ENCODE measurements at places on chromosomes 3 and 15.

- no peak for DNase-seq
- H3K36me3 ChIP-seq, result no peaks in the 10 kb centered on the region
- no peak overlapping the region for H3K4me3 ChIP-seq
- H3K27ac ChIP-seq, result no peak overlapping the region
- no peaks in the 10 kb centered on the region for H3K27me3 ChIP-seq
These were observed 1084.2 kb downstream of the TUSC7 start for GRCh38 chr3:117793622-117794265.

GRCh38 chr15:101652786-101653430, 727 bp upstream of the TM2D3 start:
- DNase-seq, result no peak
- peak overlapping the region; percentile 93 for H3K27ac ChIP-seq
- H3K36me3 ChIP-seq, result peaks cover 22% of the 10 kb centered on the region
- H3K27me3 ChIP-seq, result no peaks in the 10 kb centered on the region
- H3K4me1 ChIP-seq, result peaks cover 45% of the 10 kb centered on the region

- H3K36me3 ChIP-seq, result no peaks in the 10 kb centered on the region
- no peak for DNase-seq
These were observed 15.0 kb upstream of the TRANK1 start for GRCh38 chr3:36959821-36960220.

DNA sequence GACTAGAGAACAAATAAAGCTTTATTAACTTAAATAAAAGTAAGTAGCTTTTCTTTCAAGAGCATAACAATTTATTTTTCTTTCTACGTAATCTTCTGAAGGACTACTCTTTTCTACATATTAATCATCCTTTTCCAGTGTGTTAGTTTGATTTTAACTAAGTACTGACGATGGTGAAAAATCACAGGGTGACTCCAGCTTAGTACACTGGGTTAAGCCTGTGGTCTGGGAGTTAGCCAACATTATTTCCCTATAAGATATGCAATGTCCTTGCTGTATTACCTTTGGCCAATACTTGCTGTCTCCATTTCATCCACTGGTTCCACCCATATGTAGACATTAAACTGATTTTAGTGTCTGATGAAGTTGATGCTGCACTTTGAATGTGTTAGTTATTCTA, 508.6 kb upstream of the SUCLG2 start:
- no peak for DNase-seq
- H3K36me3 ChIP-seq, result no peaks in the 10 kb centered on the region
- H3K4me3 ChIP-seq, result no peak overlapping the region
- no peaks in the 10 kb centered on the region for H3K4me1 ChIP-seq
- no peaks in the 10 kb centered on the region for H3K27me3 ChIP-seq
- H3K27ac ChIP-seq, result no peak overlapping the region

GRCh38 chr3:10205451-10206165, 40.9 kb downstream of the IRAK2 start:
- H3K27ac ChIP-seq, result no peak overlapping the region
- H3K36me3 ChIP-seq, result no peaks in the 10 kb centered on the region
- DNase-seq, result no peak
- H3K27me3 ChIP-seq, result no peaks in the 10 kb centered on the region
- H3K4me1 ChIP-seq, result no peaks in the 10 kb centered on the region

DNA sequence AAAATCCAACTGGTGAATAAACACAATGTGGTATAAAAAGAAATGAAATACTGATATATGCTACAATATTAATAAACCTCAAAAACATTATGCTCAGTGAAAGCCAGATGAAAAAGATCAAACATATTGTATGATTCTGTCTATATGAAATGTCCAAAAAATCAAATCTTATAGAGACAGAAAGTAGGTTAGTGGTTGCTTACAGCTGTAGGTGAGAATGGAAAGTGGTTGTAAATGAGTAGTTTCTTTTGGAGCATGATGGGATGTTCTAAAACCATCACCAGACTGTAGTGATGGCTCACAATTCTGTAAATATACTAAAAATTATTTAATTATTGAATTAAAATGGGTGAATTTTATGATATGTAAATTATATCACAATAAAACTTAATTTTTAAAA, 58.4 kb downstream of the SENP7 start:
- no peak for DNase-seq
- no peak overlapping the region for H3K4me3 ChIP-seq
- H3K27me3 ChIP-seq, result no peaks in the 10 kb centered on the region

GRCh38 chr3:27699067-27699466, 23.1 kb downstream of the EOMES start:
- no peaks in the 10 kb centered on the region for H3K36me3 ChIP-seq
- no peaks in the 10 kb centered on the region for H3K27me3 ChIP-seq
- no peak overlapping the region for H3K4me3 ChIP-seq
- H3K4me1 ChIP-seq, result no peaks in the 10 kb centered on the region
- H3K27ac ChIP-seq, result no peak overlapping the region

GRCh38 chr15:94324117-94324826, 92.9 kb downstream of the MCTP2 start:
- H3K4me3 ChIP-seq, result no peak overlapping the region
- H3K27me3 ChIP-seq, result no peaks in the 10 kb centered on the region
- H3K27ac ChIP-seq, result peak overlapping the region; percentile 59
- peak; percentile 57 for DNase-seq
- H3K4me1 ChIP-seq, result peaks cover 3% of the 10 kb centered on the region

DNA sequence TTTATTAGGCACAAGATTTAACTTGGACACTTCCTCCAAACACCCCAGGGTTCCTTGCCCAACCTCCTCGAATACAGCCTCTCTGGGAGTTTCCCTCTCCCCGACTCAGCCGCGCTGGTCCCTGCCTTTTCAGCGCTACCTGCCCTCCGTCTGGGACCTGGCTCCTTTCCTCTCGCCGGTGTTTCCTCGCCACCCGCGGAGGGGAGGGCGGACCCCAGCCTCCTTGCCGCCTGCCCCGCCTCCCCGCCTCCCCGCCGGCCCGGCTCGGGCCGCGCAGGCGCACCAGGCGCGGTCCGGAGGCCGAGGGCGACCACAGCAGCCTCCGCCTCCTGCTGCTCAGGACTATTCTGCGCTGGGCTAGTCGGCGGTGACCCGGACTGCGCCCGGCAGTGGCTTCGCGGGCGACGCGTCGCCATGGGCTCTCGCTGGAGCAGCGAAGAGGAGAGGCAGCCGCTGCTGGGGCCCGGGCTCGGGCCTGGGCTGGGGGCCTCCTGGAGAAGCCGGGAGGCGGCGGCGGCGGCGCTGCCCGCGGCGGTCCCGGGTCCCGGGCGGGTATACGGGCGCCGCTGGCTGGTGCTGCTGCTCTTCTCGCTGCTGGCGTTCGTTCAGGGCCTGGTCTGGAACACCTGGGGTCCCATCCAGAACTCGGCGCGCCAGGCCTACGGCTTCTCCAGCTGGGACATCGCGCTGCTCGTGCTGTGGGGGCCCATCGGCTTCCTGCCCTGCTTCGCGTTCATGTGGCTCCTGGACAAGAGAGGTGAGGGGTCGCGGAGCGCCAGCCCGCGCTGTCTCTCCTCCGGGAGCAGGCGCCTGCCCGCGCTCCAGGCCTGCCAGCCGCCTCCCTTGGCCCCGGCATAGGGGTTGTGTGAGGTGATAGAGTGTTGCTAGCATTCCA, at the start of gene SLC49A4:
Gene SLC49A4 (plus strand): TSS at position 291 of the 895 bp plus-strand sequence. CDS start 124 bp downstream, at position 415.
- no peaks in the 10 kb centered on the region for H3K36me3 ChIP-seq
- peaks cover 56% of the 10 kb centered on the region for H3K4me1 ChIP-seq
- peak within 1 kb of the TSS; percentile 58 for H3K4me3 ChIP-seq
- peak; percentile 62 for DNase-seq
- peak within 1 kb of the TSS; percentile 84 for H3K27ac ChIP-seq

- no peaks in the 10 kb centered on the region for H3K27me3 ChIP-seq
- no peak overlapping the region for H3K27ac ChIP-seq
- no peak overlapping the region for H3K4me3 ChIP-seq
- H3K36me3 ChIP-seq, result no peaks in the 10 kb centered on the region
These were observed 233.3 kb downstream of the SHOX2 start for GRCh38 chr3:157872902-157873301.

GRCh38 chr15:69854001-69854400, 243.7 kb downstream of the TLE3 start:
- no peaks in the 10 kb centered on the region for H3K36me3 ChIP-seq
- no peak overlapping the region for H3K4me3 ChIP-seq
- no peaks in the 10 kb centered on the region for H3K4me1 ChIP-seq
- H3K27me3 ChIP-seq, result peaks cover 36% of the 10 kb centered on the region

DNA sequence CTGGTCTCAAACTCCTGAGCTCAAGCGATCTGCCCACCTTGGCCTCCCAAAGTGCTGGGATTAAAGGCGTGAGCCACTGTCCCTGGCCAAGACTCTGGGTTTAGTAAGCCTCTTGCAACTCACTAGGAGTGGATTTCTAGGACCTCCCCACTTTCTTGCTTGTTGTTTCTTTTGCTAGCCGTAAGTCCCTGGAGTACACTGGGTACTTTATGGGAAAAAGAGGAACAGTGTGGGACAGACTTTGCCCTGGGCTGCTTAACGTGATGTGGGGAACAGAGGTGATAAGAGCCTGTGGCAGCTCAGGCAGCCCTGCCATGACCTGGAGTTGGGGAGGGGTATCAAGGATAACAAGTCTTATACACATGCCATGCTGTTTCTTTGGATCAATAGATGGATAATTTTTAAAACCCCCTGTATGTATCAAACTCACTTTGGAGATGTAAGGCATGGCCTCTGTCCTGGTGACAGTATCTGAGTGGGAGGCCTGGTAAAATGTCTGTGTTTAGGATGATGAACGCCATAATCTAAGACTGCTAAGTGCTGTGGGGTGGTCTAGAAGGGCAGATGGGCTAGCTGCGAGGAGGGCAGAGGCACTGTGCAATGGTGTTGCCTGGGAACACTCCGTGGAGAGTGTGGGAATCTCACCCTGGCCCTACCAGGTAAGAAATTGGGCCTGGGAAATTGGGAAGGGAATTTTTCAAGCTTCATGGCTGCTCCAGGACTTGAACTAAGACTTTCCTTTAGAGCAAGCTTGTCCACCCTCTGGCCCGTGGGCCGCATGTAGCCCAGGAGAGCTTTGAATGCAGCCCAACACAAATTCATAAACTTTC, 54.8 kb downstream of the SMAD3 start:
- no peaks in the 10 kb centered on the region for H3K36me3 ChIP-seq
- H3K4me3 ChIP-seq, result no peak overlapping the region
- H3K27me3 ChIP-seq, result no peaks in the 10 kb centered on the region
- H3K4me1 ChIP-seq, result no peaks in the 10 kb centered on the region
- DNase-seq, result no peak
- no peak overlapping the region for H3K27ac ChIP-seq

DNA sequence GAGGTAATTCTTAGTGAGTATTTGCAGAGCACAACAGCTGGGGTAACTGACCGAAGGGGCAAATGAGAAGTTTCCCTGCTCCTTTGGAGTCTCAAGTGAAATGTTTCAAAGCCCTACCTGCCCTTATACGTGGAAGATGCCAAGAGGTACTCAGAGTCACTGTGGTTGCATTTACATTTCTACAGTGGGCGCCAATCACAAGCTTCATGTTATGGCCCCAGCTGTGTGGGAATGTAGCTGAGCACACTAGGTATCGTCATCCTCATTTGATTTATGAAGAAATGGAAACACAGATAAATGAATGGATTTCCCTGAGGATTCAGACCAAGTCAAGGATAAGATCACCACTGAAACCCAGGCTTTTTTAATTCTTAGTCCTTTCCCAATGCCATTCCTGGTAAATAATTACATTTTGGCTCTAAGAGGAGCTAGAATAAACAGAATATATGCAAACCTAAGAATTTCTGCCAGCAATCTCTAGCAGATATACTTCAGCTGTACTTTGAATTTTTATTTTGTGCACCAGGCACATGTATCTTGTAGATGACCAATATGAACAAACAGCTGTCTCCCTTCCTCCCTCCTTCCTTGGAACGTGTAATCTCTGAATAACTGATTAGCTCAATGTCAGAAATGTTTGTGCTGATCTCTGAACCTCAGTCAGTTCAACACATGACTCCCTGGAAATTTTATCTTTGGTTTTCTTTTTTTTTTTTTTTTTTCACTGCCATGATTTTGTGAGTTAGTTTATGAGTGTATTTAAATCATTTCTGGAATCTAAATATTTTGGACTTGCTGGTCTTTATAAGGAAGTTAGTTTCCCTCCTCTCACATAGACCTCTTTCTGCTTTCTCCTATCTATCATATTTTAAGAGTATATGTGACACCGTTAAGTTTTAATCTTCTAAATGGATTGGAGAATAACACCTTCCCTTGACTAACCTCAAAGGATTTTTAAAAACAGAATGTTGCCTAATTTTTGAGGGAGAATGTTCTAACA, 69.2 kb downstream of the MAP2K5 start:
- no peak overlapping the region for H3K4me3 ChIP-seq
- H3K27me3 ChIP-seq, result no peaks in the 10 kb centered on the region
- no peaks in the 10 kb centered on the region for H3K4me1 ChIP-seq
- no peak overlapping the region for H3K27ac ChIP-seq
- H3K36me3 ChIP-seq, result no peaks in the 10 kb centered on the region

DNA sequence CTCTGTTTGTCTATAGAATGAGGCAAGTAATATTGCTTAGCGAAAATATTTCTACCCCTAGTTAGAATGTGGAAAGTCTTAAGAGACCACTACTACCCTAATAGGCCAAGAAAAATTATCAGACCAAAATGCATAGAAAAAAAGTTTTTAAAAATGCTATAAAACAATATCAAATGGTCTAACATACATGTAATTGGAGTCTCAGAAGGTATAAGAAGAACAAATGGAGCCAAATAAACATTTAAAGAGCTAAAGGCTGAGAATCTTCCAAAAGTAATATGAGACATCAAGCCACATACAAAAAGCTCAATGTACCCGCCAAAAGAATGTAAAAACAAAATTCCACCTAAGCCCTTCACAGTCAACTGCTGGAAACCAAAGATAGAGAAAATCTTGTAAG, 133.5 kb upstream of the GADL1 start:
- no peak for DNase-seq
- H3K4me3 ChIP-seq, result no peak overlapping the region
- H3K27me3 ChIP-seq, result no peaks in the 10 kb centered on the region
- no peaks in the 10 kb centered on the region for H3K36me3 ChIP-seq
- no peak overlapping the region for H3K27ac ChIP-seq

DNA sequence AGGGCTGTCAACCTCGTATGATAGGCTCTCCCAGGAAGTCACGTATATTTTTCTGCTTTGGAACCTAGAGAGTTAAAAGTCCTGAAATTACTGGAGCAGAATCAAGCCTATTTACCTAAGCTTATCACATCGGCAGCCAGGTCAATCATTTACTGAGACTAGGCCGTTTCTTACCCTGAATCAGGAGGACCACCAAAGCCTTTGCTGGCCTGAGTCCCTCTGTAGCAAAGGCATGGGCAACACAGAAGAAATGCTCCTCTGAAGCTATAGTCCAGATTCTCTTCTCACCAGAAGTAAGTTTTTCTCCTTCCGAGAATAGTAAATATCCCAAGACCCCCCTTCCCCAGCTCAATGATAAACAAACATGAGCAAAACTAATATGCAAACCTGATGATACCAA, 125.9 kb upstream of the PHLDB2 start:
- H3K27ac ChIP-seq, result no peak overlapping the region
- no peaks in the 10 kb centered on the region for H3K36me3 ChIP-seq
- no peaks in the 10 kb centered on the region for H3K27me3 ChIP-seq
- no peaks in the 10 kb centered on the region for H3K4me1 ChIP-seq
- H3K4me3 ChIP-seq, result no peak overlapping the region
- no peak for DNase-seq

DNA sequence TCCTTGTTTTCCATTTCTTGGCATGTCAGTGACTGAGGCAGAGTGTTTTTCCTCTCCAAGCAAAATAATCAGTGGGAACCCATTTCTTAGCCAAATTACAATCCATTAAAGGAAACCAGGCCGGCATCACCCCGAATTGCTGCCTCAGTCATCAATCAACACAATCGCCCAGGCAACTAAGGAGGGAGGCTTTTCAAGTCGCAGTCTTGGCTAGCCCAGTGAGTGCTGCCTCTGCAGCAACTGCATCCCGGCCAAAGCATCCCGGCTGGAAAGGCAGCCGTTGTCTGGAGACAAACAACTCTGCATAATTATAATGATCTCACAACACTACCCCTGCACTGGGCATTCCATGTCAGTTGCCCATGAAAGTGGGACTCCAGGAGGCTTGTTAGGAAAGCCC, 213.5 kb upstream of the PRICKLE2 start:
- no peaks in the 10 kb centered on the region for H3K4me1 ChIP-seq
- H3K4me3 ChIP-seq, result no peak overlapping the region
- H3K27me3 ChIP-seq, result no peaks in the 10 kb centered on the region
- no peak for DNase-seq
- no peaks in the 10 kb centered on the region for H3K36me3 ChIP-seq
- no peak overlapping the region for H3K27ac ChIP-seq

All from DND-41 (cell line).